ENCODE measurements at places on chromosomes 3 and 15. TPM values are rescaled to one million over a fixed set of nuclear protein-coding genes. Genes with fewer than 3 reads are reported as not detected.

Gene CFAP161
- not detected for total RNA-seq

- no peak for DNase-seq
These were observed 50.7 kb upstream of the FOXB1 start for GRCh38 chr15:59953392-59953883.

GRCh38 chr15:29688506-29689286, 133.6 kb downstream of the TJP1 start:
- DNase-seq: no peak

- DNase-seq: no peak
These were observed 50.1 kb downstream of the NR1I2 start for GRCh38 chr3:119831941-119832371.

DNA sequence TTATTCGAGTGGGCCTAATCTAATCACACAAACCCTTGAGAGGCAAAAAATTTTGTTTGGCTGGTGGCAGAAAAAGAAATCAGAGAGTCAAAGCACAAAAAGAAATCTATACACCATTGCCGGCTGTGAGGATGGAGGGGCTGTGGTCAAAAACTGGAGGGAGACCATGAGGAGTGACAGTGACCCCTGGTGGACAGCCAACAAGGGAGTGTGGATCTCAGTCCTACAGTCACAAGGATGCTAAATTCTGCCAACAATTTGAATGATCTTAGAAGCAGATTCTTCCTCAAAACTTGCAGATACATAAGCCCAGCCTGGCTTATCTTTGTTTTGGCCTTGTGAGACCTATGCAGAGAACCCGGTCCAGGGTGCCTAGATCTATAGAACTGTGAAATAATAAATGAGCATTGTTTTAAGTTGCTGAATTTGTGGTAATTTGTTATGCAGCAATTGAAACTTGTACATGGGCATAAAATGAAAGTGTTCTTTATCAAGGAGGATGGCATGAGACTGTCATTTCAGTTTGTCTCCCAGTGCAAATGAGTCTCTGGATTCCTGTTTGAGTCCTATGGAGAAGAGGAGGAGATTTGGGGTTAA, 103.0 kb upstream of the ARHGEF26 start:
- DNase-seq: peak; percentile 31

Gene SERPINI1
- 1.7 TPM for total RNA-seq

GRCh38 chr3:180961087-180961486, 28.4 kb downstream of the DNAJC19 start:
- no peak for DNase-seq

- DNase-seq: no peak
These were observed 64.9 kb upstream of the ROPN1 start for GRCh38 chr3:124056846-124057245.

- DNase-seq: peak; percentile 91
These were observed 148.0 kb upstream of the TBL1XR1 start for GRCh38 chr3:177345049-177345972.

Gene UCN2
- not detected for total RNA-seq

Gene CILP
- total RNA-seq: 3.5 TPM

Gene TM2D3
- 29.9 TPM for total RNA-seq

Gene PPP2R3A
- 21.3 TPM for total RNA-seq

Gene MAP6D1
- 1.3 TPM for total RNA-seq

DNA sequence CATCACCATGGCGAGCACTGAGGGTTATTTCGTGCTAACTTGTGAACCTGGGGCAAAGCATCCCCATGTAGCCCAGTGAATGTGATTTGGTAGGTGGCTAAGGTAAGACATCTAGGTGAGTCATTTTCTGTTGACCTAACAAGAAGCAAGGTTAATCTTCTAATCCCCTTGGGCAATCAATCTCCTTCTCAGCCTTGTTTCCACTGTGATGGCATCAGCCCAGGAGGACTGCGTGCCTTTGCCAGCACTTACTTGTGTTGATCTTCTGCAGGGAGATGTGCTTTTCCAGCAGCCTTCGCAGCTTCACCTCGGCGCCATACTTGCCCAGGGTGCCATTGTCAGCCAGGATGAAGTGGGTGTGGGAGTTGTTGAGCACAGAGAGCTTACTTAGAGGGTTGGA, 35.7 kb downstream of the TRPM1 start:
- DNase-seq: no peak

Gene MKRN3
- total RNA-seq: 3.9 TPM

DNA sequence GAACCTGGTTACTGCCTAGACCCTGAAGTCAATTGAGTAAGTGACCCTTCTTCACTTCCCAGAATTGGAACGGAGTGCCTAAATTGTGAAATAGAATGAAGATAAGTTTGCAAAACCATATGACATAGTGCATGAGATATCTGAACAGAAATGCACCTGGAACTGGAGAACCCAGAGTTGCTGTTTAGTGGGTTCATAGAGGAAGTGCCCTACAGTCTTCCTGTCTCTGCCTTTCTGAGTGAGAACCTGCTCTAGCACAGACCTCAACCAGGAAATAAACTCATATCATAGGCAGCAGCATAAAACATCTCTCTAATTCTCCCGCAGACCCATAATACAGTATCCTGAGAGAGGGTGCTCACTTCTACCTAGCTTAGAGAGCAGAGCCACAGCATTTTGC, 82.9 kb downstream of the EOMES start:
- DNase-seq: no peak

Gene PDIA5
- total RNA-seq: 34.7 TPM

- no peak for DNase-seq
These were observed 184.3 kb downstream of the P3H2 start for GRCh38 chr3:189936201-189936945.

- no peak for DNase-seq
These were observed 12.2 kb upstream of the SACM1L start for GRCh38 chr3:45677033-45677446.

DNA sequence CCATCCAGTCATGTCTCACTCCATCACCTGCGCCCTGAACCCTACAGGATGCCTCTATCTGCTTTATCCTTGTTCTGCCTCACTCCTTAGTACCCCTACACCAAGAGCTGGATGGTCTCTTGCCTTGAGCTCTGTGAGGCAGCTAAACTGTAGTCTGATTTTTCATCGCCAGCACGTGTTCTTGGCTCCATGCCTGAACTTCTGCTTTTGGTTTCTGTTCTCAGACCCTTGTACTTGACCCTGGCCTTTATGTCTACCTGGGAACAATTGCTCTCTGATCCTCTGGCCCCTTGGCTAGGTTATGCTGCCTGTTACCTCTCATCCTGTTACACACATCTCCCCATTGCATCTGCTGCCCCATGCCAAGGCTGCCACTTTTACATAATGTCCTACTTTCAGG, 318.0 kb upstream of the LMCD1 start:
- no peak for DNase-seq

DNA sequence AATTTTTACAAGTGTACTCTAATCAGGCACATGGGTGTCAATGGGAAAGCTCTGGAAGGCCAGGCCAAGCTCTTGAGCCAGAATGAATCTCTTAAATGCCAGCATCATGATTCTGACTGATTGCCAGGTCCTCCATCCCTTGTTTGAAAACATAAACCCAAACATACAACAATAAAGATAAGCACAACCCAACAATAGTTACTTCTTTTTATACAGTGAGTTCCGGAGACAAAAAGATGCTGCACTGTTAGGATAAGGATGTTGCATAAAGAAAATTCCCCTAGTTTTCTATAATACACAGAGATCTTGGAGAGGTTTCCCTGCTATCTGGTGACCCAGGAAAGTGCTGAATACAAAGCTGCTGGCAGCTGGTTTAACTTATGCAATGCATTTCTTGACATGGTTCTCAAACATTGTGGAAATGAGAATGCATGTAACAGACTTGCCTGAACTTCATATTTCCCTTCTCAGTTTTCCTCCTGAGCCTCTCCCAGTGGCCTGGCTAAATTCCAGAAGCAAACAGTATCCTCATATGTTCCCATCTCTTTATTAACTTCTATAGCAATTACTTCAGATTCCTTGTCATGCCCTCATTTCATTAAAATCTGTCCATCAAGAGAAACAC, 180.1 kb upstream of the PRICKLE2 start:
- no peak for DNase-seq

Gene CSTA
- total RNA-seq: 1.1 TPM

DNA sequence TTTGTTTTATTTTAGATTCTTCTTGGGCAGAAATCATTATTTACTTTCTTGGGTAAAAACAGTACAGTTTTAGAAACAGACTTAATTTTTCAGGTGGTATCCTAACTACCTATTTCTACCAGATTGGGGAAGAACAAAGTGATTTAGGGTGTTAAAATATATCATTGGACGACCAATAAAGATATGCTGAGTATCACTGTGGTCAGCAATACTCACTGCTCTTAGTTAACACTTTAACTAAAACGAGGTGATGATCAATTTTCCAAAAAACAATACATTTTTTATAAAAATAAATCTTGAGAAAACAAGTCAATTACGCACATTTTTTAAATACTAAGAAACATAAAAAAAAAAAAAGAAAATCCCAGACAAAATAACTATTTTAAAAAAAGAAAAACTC, 3.6 kb downstream of the COPS2 start:
- no peak for DNase-seq

DNA sequence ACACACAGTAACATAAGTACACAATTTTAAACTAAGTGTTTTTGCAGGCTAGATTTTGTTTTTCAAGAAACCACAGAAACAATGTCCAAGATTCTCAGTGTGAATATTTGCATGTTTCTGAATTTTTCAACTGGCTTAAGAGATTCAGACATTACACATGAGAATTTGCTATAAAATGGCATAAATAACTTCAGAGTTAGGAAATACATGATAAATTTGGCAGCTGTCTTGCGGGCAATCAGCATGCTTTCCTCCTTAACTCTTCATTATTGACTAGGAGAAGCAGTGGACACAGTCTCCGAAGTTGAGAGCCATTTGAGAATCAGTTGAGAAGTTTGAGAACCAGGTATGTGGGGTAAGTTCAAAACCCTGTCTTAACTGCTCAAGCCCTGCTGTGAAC, 625.6 kb upstream of the SGO1 start:
- DNase-seq: no peak

GRCh38 chr3:71031914-71032521, 551.5 kb downstream of the FOXP1 start:
- DNase-seq: no peak

DNA sequence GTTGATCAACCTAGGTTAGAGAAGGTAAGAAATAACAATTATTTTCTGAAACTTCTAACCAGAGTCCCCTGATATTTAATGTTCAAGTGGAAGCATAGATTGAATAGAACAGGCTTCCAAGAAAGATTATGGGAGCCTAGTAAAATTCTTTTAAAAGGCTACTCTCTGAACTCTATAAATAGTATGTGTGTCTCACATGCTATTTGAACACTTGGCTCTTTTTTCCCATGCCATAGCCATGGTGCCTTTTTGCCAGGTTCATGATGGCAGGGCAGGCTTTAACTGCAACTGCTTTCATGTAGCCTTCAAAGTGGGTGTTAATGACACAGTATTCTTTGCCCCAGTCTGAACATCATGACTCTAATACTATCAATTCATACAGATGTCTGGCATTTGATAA, 22.9 kb upstream of the STRIT1 start:
- no peak for DNase-seq

DNA sequence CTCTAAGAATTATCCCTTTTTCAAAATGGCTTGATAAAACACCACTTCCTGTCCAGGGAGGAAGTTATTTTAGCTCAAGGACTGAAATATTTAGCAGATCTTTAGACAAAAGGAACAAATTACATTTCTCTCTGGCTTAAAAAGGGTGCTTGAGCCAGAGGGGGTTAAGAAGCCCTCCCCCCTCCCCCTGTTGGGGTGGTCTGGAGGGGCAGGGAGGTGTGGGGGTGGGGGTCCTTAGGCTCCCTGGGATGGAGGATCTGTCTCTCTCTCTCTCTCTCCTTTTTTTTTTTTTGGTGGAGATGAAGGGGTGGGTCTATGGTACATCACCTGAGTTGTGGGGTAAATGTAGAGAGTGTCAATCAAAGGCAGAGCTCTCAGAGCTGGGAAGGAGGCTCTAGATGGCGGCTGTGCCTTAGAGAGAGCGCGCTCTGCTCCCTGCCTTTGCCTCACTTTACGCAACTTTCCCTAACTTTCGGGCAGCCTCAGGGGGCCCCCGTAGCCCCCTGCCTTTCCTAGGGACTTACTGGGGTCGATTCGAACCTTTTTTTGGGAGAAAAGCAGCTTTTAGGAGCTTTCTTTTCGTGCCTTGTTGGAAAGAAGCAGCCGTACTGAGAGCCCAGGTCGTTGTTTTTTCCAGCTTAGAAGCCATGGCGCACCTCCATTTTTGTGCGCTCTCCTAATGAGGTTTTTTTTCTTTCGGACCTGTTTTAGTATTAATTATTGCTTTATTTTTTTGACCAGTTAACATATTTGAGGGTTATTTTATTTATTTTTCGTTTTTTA, at the start of gene CHD2:
Gene CHD2, plus strand, starts transcription at position 377 of the 783 bp plus-strand sequence. CDS start 914 bp downstream, outside the sequence.
- peak; percentile 83 for DNase-seq

Gene RASGRP1
- total RNA-seq: 0.84 TPM

Gene TUSC7
- total RNA-seq: not detected

- DNase-seq: no peak
These were observed 33.9 kb upstream of the GPR160 start for GRCh38 chr3:170003881-170004356.

Gene SLC15A2
- 2.5 TPM for total RNA-seq

GRCh38 chr15:80846031-80846815, 67.1 kb downstream of the CEMIP start:
- no peak for DNase-seq

DNA sequence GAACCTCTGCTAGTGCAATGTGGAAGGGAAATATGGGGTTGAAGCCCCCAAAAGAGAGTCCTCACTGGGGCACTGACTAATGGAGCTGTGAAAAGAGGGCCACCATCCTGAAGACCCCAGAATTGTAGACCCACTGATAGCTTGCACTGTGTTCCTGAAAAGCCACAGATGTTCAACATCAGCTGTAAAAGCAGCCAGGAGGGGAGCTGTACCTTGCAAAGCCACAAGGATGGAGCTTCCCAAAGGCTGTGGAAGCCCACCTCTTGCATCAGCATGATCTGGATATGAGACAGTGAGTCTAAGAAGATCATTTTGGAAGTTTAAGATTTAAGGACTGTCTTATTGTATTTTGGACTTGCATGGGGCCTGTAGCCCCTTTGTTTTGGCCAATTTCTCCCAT, 125.8 kb upstream of the TGFBR2 start:
- no peak for DNase-seq

Gene TMEM266
- not detected for total RNA-seq

DNA sequence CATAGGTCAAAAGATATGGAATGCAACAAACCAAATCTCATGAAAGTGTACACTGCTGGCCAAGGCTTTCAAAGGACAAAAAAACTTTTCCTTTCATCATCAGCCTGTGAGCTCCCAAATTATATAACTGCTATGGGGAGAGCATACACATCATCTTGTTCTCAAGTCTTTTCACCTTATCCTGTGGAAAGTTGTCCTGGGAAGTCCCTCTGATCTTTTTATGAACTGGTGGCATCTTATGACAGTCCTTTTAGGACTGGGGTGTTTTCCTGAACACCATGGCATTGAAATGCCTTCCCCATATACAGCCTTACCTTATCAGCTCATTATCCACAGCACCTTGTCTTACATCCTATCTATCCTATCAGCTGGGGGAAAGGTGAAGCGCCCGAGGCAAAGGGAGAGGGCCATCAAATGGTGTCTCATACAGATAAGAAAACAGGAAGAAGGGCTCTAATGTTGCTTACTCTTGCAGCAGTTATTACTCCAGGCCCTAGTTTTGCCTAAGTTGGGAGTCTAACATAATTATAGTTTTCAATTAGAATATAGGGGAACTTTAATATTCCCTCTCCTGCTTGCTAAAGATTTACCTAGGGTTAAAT, 61.5 kb upstream of the GOLIM4 start:
- no peak for DNase-seq

Gene GOLGA6L7
- total RNA-seq: not detected

- DNase-seq: no peak
These were observed 38.8 kb upstream of the ANKRD34C start for GRCh38 chr15:79243723-79244122.

- DNase-seq: no peak
These were observed 326.3 kb upstream of the NR2E3 start for GRCh38 chr15:71484080-71484479.

GRCh38 chr3:116815831-116816588, 106.4 kb downstream of the TUSC7 start:
- DNase-seq: peak; percentile 6

All from left colon (tissue), 2 donors.